NT2/D1 (cell line): ENCODE measurements at places on chromosomes 5 and 9.

DNA sequence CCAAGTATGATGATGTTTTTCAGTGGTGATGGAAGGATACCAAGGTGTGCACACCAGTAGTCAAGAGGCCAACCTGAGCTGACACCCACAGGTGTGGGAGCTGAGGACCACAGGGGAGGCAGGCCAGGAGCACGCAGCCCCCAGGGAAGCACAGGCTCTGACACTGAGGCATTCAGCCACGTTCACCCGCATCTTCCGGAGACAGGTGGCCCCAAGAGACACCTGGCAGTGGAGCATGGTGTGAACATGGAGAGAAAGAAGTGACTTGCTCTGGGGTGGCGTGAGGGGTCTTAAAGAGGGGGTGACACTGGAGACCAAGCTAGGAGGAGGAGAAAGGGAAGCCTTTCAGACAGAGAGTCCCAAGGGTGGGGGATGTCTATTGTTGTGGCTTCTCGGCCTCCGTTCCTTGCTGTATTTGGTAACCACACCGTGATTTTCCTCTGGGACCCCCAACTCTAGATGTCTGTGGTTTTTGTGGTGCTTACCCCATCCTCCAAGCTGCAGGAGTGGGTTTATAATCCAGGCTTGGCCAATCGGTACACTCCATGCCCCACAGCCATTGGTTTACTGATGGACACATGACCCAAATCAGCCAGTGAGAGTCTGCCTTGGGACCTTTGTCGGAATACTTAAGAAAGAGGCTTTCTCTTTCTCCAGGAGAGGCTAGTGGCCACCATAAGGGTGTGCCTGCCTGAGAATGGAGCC lies 84.6 kb downstream of the HRH2 start:
- no peak for DNase-seq

GRCh38 chr5:171544913-171545765 lies 125.7 kb downstream of the FGF18 start:
- DNase-seq: no peak

- DNase-seq: no peak
Measured at GRCh38 chr9:123651273-123651672, 278.7 kb downstream of the DENND1A start.

DNA sequence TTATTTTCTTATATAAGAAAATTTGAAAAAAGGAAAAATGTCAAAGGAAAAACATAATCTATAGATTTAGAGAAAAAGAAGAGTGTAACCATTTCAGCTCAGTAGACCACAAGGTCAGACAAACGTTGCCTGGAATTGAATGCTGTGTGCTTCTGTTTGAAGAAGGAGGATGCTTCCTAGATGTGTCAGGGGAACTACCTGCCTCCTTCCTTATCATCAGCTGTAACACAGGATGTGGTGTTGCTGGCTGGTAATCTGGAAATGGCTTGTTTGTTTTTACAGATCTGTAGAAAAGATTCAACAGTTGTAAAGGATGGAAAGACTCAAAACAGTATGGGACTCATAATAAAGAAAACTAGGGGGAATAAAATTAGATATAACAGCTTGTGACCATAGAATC lies 160.7 kb upstream of the MEF2C start:
- no peak for DNase-seq

GRCh38 chr9:100739666-100740065 lies 161.8 kb downstream of the CAVIN4 start:
- DNase-seq: no peak

GRCh38 chr5:5018578-5018970 lies 121.6 kb upstream of the ADAMTS16 start:
- DNase-seq: no peak

DNA sequence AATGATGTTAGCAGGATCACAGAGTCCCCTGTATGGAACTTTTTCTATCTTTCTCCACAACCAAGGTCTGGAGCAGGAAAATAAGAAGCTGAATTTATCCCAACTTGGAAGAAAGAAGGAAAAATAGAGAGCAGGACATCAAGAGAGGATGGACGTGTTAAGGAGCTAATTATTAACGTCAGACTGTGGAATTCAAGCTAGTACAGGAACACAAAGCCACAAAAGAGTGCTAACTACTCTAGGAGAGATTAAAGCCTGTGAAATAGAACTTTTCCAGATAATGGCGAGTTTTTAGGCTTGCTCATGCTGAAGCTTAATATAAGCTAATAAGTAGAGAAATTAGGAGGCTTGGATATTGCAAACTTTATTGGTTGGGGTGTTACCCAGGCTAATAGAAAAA lies 632 bp upstream of the SPINK13 start:
- DNase-seq: no peak

GRCh38 chr5:72883850-72884249 lies 67.4 kb downstream of the TNPO1 start:
- no peak for DNase-seq

GRCh38 chr5:151068433-151069197 lies 12.2 kb downstream of the TNIP1 start:
- DNase-seq: no peak

DNA sequence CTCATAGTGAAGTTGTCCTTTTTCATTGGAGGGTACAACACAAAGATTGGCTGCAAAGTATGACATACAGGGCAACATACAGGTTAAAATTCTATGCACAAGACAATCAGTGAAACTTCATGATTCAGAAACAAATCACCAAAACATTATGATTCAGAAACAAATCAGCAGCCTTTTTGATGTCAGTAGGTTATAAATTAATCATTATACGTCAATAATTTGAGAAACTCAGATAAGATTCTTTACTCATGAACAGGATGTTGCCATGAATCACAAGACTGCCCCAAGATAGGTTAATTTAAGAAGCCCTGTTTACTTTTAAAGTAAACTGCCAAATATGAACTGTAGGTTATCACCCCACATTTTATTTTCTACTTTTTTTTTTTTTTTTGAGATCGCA lies 62.2 kb upstream of the IL33 start:
- no peak for DNase-seq

- DNase-seq: peak; percentile 75
Measured at GRCh38 chr9:77038281-77039036, 19.0 kb downstream of the FOXB2 start.

DNA sequence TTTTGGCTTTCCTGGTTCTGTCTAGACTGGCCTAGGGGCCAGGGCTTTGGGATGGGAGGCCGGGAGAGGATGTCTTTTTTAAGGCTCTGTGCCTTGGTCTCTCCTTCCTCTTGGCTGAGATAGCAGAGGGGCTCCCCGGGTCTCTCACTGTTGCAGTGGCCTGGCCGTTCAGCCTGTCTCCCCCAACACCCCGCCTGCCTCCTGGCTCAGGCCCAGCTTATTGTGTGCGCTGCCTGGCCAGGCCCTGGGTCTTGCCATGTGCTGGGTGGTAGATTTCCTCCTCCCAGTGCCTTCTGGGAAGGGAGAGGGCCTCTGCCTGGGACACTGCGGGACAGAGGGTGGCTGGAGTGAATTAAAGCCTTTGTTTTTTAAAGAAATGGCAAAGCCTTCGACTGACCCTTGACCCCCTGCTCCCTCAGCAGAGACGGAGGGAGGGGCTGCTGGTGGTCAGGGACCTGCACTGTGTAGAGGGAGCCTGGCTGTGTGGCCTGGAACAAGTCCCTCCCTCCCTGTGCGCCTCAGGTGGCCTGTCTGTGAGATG lies 11.1 kb downstream of the FPGS start:
- DNase-seq: no peak

- DNase-seq: no peak
Measured at GRCh38 chr9:89362647-89363310, 44.5 kb downstream of the SECISBP2 start.

DNA sequence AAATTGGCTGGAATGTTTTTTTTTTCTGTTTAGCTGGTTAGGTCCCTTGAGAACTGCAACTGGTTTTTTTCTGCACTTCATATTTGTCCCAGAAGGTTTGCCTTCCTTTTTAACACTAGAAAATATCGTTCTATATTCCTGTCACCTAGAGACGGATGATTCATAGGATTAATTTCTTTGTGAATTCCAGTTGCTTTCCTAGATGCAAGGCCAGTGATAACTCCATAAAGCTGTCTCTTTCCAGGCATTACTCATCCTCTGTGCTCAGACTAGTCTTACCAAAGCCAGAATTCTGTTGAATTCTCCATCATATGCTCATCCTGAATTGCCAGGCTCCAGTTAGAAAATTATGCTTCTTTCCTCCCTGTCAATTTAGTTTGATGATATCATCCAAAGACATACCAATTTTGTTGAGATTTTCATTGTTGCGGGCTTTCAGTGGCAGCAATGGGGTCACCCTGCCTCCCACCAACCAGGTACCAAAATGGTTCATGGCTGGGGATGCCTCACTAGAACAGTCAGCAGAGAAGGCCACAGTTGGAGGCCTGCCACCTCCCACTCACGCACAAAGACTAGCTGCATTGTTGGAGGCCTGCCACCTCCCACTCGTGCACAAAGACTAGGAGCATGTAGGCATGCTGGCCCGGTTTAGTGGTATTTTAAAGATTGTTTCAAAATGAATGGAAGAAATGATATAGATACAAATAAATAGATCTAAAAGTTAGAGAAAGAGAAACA lies 8.5 kb downstream of the BAAT start:
- no peak for DNase-seq

GRCh38 chr5:86786955-86787354 lies 169.2 kb downstream of the COX7C start:
- no peak for DNase-seq

GRCh38 chr5:99037668-99038067 lies 108.9 kb upstream of the CHD1 start:
- DNase-seq: no peak

DNA sequence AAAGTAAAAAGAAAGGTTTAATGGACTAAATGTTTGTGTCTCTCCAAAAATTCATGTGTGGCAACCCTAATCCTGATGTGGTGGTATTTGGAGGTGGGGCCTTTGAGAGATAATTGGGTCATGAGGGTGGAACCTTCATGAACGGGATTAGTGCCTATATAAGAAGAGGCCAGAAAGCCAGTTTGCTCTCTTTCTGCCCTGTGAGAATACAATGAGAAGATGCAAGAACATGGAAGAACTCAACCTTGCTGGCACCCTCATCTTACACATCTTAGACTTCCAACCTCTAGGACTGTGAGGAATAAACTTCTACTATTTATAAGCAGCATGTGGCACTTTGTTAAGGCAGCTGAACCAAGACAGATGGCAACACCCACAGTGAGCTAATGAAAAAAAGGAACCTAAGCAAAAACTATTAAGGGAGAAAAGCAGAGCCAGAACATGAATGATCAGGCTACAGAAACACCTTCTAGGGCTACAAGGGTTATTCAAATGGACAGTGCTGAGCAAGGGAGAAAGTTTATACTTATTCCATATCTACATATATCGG lies 159.5 kb downstream of the PLK2 start:
- no peak for DNase-seq

GRCh38 chr9:114613087-114613486 lies 2.0 kb downstream of the TMEM268 start:
- no peak for DNase-seq

GRCh38 chr9:84949258-84949657 lies 279.7 kb downstream of the NTRK2 start:
- DNase-seq: no peak

GRCh38 chr5:123997462-123998215 lies 485.7 kb downstream of the CSNK1G3 start:
- no peak for DNase-seq

DNA sequence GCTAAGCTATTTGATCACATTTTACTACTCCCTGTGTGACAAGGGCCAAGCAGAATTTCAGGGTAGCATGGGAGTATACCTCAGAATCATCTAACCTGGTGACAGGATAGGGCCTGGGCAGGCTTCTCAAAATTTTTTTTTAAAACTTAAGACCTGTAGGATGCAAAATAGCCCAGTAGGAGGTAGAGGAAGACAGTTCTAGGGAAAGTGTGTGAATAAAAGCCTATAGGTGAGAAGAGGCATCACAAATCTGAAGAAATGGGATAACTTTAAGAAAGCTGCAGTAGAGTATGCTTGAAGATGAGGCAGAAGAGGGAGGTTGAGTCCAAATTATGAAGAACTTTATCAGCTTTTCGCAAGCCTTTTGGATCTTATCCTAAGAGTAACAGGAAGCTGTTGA lies 32.3 kb downstream of the CNTRL start:
- no peak for DNase-seq

DNA sequence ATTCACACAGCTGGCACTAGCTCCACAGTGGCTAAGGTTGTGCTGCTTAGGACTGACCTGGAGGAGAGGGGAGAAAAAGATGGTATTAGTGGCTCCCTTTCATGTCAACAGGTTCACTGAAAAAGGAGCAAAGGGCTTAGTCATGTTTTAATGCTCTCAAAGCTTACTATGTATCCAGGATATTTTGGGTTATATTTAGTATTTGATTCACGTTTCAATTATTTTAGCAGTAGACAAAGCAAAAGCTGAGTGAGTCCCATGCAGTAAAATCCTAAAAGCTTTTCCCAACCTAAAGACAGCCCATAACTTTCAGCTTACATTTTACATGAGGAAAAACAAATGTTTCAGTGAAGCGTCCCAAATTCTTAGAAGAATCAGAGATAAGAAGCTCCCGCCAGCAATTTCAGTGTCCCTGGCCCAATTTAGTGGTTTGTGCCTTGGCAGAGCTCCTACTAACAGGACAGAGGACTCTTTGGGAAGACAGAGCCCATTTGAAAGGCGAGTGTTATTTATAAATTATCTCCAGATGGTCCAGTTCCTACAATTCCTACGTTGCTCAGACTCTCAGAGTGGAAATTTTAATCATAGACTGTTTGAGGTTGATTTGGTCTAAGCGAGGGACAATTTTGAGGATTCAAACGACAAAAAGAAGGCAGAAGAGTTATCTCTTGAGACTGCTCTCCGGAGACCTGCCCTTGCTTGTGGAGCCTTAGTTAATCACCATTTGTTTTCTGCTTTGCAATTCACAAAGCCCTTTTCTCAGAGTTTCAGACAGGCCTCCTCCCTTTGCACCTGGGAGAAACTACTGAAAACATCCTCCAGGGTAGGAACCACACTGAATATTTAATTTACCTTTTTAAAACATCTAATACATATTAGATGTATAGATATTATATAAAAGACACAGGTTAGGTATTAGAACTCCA lies 225.0 kb upstream of the ANKRD55 start:
- no peak for DNase-seq

- no peak for DNase-seq
Measured at GRCh38 chr9:100515578-100516494, 42.9 kb downstream of the TMEFF1 start.

DNA sequence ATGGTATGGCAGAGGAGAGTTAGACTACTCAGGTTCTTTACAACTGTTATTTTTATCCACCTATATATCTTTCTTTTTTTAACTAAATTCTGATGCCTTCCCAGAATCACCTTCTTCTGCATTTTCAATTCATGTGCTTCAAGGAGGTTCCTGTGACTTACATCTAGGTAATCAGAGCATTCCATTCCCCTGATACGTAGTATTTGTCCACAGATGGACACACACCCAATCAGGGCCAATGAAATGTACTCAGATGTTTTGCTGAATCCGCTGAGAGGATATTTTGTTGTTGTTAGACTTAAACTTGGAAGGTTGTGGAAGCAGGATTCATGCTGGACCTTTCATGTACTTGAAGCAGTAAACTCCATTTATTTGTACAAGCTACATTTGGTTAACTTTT lies 159.4 kb upstream of the FER start:
- DNase-seq: no peak

DNA sequence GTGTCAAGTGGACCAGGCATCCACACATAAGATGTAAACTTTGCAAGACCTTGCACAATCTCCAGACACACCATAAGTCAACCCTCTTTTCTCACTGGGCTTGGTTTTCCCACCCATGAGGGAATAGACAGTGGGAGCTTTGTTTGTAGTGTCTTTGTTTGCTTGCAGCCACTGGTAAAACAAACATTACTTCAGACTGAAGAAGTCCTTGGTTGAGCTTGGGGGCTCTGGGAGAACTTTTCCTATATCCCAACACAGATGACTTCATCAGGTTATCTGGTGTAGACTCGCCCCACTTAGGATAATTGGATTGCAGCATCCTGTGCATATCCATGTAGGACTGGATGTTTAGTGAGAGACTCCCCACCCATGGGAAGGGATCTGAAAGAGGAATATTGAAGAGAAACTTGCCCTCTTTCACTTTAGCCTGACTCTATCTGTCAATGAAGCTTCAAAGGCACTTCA lies 11.5 kb upstream of the ADGRV1 start:
- DNase-seq: no peak
